ENCODE measurements at places on chromosomes 2 and 18. TPM values are rescaled to one million over a fixed set of nuclear protein-coding genes. Genes with fewer than 3 reads are reported as not detected.

Gene MALL
- total RNA-seq, result 0.17 TPM

Gene LCT
- total RNA-seq, result 0.29 TPM

Gene REG3G
- not detected for total RNA-seq

Gene INO80D
- total RNA-seq, result 32.2 TPM

GRCh38 chr18:50274941-50275340, 6.4 kb downstream of the MBD1 start:
- no peak for DNase-seq

DNA sequence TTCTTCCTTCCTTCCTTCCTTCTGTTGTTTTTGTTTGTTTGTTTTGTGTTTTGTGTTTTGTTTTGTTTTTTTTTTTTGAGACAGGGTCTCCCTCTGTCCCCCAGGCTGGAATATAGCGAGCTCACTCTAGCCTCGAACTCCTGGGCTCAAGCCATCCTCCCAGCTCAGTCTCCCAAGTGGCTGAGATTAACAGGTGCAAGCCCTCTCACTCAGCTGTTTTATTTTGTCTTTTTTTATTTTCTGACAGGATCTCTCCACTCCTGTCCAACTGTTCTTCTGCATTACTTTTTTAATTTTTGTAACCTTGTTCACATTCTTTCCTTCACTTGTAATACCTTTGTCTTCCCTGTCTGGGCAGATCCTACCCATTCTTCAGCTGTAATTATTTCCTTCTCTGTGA, 23.6 kb downstream of the MAP3K20 start:
- DNase-seq, result no peak

GRCh38 chr2:153059338-153060052, 341.1 kb downstream of the ARL6IP6 start:
- DNase-seq, result no peak

- DNase-seq, result no peak
Observed at GRCh38 chr2:40289771-40290404, 162.0 kb downstream of the SLC8A1 start.

DNA sequence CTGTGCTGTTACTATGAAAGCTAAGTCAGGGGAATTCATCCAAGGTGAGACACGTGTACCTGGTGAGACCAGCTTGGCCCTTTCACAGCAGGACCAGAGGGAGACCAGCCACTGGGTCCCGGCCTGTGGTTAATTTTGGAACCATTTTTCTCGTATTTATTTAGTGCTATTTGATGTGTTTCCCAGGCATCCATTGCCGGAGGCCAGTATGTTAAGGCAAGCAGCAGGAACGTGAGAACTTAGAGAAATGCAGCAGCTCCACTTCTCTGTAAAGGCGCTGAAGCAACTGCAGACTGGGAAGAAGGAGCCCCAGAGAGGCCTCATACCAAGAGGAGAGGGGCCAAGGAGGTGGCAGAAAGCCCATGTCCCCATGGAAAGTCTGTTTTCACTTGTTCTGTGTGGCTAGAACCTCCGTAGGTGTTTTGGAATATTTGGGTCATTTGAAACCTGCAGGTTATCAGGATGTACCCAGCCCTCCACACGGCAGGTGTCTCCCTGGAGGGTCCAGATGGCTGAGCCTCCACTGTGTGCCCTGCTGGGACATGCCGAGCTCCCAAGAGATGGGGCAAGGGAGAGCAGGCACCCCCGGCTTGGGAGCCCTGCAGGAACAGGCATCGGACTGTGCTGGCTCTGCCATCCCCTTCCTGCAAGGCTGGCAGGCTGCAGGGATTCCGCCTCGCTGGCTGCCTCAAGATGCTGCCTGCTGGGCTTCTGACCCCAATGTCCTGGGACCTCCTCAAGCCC, 256.0 kb upstream of the RAB6C start:
- DNase-seq, result no peak

DNA sequence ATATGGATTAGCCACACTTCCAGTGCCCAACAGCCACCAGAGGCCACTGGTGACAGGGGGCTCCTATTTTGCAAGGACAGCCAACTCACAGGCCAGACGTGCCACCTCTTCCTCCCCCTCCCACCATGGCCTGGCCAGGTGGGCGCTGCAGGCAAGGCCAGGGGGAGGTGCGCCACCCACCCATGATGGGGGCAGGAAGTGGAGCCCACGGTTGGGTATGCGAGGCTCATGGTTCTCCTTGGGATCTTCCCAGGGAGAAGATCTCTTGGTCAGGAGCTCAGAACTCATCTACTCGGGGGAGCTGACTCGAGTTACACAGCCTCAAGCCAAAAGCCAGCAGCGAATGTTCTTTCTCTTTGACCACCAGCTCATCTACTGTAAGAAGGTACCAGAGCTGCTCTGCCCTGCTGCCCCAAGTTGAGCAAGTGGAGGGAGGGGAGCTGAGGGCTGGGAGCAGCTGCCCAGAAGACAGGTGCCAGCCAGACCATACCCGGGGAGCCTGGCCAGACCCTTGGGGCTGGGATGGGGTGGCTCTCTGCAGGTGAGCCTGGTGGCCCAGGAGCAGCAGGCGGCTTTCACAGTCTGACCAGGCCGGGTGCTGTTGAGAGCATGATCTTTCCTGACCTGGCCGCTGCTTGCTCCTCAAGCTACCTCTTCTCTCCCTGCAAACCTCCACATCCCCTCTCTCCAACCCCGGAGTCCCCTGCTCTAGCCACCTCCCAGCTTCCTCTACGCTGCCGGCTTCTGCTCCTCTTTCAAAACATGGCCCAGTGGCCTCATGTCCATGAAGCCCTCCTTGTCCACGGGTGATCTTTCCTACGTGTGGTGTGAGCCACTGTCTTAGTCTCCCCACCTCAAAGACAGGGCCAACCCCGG, 49.8 kb downstream of the FAM168B start:
- no peak for DNase-seq

- DNase-seq, result peak; percentile 16
Observed at GRCh38 chr2:180983468-180984242, 3.2 kb downstream of the UBE2E3 start.

All from activated T-cell treated with anti-CD3 and anti-CD28 coated beads, Interleukin-2, amount 50 U/mL, for 72 hours (primary cell).